ENCODE measurements at places on chromosomes 2 and 18.

DNA sequence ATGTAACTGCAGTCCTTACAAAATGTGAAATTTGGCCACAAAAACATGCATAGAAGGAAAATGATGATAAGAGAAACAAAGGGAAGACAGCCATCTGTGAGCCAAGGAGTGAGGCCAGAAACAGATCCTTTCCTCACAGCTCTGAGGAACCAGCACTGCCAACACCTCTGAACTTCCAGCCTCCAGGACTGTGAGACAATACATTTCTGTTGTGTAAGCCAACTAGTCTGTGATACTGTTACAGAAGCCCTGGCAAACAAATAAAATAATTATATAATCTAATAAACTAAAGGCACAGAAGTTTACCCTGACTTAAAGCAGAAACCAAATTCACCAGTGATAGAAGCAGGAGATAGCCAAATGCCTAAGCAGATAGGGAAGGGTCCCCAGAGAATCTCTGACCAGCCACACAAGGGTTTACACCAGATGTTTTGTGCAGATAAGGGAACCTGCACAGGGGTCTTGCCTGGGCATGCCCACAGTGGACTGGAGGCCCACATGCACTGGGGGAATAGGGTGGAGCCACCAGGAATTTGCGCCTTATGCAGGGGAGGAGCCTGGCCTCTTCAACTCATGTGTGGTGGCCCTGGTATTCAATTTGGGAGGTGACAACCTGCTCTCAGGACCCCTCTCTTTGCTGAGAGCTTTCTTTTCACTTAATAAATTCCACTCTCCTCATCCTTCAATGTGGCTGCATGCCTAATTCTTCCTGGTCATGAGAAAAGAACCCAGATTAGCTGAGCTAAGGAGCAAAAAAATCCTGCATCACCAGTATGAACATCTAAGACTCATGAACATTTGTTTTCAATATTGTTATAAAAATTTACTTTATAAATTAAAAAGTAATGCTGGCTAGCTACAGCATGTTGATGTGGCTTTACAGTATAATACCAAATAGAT, 3.8 kb upstream of the GCC2 start:
- peak; percentile 94 for DNase-seq

DNA sequence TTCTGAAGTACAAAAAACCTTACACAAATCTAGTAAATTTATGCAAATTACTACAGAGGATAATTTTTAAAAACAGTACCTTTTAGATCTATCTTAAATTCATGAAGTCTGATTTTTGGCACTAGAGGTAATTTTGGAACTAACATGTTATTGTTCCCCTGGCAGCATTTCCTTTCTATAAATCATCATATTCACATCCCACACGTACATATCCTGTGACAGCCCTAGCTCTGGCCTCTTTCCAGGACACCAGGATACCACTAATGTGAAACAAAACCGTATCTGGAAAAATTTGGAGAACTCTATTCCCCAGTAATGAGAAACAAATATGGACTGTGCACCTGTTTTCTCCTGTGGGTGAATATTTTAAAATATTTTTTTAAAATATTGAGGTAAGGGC, 14.0 kb upstream of the BIRC6 start:
- no peak for DNase-seq

GRCh38 chr2:62410015-62410453, 96.0 kb downstream of the TMEM17 start:
- no peak for DNase-seq

DNA sequence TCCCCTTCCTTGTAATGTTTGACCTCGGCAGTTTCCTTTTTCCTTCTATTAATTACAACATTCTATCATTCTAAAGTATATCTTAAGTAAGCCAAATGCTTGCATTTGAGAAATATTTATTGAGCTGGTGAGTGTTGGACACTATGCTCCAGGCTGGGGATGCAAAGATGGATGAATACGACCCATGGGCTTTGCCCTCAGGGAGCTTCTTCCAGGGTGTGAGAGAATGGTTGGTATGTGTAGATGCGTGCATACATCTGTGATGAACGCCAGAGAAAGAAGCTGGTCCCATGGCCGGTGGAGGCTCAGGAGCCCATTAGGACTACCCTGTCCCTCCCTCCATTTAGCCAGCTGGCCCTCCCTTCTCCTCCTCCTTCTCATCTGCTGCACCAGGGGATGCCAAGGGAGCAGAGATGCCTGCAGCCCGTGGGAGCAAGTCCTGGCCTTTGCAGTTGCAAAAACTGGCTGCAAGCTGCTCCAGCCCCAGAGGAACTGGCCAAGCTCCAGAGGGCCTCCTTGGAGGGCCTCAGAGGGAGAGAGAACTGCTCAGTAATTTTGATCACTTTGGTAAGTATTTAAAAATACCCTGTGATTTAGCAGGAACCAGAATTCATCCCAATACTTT, 65.7 kb upstream of the FOSL2 start:
- DNase-seq: no peak

GRCh38 chr2:74544634-74545033, 9.1 kb downstream of the LOXL3 start:
- no peak for DNase-seq

- no peak for DNase-seq
Observed at GRCh38 chr2:130355172-130355577, 681 bp upstream of the PTPN18 start.
